NCI-H187 treated with DMSO at 0.1 percent for 48 hours (cell line): ENCODE measurements at places on chromosomes 16 and 17.

- no peak for DNase-seq
Measured at GRCh38 chr17:29215717-29216116, 30.9 kb upstream of the CRYBA1 start.

DNA sequence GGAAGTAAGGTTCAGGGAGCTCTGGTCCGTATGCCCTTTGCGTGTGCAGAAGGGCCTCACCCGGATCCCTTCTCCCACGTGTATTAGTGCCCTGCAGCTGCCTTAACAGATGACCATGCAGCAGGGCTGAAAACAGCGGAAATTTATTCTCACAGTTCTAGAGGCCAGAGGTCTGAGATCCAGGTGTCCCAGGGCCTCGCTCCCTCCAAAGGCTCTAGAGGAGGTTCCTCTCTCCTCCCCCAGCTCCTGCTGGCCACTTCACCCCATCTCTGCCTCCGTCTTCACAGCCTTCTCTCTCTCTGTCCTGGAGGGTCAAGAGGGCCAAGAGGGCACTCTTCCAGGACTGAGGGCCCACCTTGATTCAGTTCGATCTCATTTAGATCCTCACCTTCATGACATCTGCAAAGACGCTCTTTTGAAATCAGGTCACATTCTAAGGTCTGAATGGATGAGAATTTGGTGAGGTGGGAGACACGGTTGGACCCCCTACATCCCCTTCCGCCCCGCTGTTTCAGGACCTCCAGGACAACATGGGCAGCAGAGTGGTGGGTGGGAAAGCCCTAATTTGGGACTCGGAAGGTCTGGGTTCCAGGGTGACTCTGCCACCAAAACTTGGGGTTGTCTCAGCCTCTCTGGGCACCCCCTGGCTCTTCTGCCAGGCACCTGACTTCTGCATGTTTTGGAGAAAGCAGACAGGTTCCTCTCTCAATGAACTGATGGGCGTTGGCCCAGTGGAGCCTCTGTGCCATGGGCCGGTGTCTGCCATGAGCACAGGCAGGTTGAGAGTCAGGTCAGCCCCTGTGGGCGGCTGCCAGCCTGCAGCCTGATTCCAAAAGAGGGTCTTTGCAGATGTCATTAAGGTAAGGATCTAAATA lies 361.2 kb downstream of the SEC14L1 start:
- DNase-seq: no peak

DNA sequence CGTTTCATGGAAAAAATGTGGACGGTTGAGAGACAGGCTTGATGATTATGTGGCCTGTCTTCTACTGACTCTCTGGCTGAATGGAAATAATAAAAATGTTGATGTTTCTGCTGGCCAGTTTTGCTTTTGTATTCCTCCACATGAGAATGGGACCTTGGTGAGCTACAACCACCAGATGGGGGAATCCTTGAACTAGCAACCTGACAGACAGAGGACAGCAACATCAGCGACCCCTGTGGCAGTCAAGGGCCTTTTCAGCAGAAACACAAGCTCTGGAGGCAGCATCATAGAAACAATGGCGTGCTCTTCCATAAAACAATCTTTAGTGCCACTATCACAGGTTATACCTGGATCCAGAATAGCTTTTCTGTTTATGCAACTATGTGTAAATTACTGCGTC lies 84.0 kb upstream of the ATP2A3 start:
- DNase-seq: no peak

GRCh38 chr17:9360677-9361081 lies 214.9 kb downstream of the STX8 start:
- no peak for DNase-seq

DNA sequence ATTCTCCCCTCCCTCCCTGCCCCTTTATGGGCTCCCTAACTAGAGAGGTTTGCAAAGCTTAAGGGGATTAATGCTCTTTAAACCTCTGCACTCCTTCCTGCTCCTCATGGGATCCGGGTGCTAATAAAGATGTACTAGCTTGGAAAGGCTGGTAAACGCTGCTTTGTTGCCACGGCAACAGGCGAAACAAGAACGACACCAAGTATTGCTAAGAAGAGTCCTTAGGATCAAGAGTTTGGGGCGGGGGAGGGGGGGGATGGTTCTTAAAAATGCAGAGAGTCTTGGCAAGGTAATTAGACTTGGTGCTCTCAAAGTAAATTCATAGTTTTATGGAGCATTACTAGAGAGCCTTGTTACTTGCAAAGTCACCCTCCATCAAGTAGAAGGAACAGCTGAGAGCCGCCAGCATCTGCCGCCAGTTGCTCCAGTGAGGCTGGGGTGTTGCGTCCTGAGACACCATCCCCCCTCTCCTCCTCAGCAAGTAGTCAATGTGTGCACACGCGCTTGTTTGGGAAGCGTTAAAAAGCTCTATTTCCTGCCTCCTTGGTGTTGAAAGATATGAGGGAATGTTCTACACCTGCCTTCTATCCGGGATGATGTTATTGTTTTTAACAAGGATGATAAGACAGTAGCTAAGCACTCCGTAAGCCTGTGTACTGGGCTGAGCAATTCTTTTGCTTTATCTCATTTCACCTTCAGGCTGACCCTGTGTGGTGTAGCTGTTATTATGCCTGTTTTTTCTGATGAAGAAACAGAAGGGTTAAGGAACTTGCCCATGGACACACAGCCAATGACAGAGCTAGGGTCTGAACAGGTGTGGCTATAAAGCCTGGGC lies 190.9 kb downstream of the CCDC182 start:
- DNase-seq: no peak

- no peak for DNase-seq
Measured at GRCh38 chr16:58196898-58197313, 1.0 kb downstream of the CSNK2A2 start.

DNA sequence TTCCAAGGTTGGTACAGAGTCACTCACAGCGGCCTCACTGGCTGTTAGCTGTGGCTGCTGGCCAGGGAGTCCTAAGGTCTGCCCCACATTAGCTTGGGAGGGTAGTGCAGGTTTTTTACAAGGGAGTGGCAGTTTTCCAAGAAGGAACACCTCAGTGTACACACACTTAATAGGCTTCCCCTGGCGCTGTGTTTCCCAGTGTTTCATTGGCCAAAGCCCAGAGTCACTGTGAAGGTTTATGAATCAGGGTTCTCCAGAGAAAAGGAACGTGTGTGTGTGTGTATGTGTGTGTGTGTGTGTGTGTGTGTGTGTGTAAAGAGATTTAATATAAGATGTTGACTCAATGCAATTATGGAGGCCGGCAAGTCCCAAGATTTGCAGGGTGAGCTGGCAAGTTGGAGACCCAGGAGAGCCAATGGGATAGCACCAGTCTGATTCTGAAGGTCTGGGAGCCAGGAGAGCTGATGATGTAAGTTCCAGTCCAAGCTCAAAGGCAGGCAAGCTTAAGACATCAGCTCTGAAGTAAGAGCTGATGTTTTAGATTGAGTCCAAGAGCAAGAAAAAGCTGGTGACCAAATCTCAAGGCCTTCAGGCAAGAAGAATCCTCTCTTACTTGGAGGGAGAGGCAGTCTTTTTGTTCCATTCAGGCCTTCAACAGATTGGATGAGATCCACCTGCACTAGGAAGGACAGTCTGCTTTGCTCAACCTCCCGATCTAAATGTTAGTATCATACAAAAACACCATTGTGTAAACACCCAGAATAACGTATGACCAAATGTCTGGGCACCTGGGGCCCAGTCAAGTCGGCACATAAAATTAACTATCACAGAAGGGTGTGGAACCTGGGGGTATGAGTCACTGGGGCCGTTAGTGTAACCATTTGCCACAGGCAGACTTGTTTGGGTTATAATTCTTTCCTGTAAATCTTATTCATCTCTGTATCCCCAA lies 206.8 kb downstream of the PRKCA start:
- DNase-seq: no peak

DNA sequence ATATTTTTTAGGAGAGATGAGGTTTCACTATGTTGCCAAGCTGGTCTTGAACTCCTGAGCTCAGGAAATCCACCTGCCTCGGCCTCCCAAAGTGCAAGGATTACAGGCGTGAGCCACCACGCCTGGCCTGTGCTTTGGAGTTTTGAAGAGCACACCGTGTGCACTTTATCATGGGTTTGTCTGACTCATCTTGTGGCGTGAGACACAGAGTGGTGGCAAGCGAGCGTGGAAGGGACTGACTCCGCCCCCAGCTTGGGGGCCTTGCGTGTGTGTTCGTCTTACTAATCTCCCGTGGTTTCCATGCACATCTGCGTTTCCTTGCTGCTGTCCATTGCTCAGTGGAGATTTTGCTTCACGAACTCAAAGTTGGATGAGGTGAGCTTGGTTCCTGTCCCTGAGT lies 22.9 kb downstream of the CRAMP1 start:
- no peak for DNase-seq

DNA sequence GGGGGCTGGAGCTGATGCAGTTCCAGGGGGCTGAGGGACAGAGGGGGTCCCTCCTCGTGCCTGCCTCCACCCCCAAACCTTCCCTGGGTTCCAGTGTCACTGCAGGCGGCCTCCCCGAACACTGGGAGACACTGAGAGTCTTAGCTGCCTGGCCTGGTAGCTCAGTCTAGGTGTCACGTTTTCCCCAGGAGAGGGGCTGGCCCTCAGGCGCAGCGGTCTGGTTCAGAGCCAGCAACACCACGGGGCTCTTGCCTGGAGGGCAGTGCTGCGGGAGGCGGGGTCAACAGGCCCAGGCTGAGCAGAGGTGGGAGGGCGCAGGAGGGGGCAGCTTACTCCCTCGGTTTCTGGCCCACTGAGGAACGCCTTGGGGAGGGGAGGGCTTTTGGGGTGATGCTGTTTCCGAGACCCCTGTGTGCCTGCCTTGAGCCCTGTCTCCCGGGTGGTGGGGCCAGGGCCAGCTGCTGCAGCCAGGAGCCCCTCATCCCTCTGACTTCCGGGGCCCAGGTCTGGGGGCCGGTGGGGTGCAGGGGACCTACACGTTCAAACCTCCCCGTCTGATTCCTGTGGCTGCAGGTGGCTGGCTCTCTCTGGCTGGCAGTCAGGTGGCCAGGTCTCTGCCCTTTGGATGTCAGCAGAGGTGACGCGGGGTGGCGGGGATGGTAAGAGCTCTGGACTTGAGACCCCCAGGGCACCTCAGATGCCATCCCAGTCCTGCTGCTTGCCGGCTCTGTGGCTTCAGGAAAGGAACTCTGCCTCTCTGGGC lies 89.3 kb upstream of the GSE1 start:
- DNase-seq: no peak

DNA sequence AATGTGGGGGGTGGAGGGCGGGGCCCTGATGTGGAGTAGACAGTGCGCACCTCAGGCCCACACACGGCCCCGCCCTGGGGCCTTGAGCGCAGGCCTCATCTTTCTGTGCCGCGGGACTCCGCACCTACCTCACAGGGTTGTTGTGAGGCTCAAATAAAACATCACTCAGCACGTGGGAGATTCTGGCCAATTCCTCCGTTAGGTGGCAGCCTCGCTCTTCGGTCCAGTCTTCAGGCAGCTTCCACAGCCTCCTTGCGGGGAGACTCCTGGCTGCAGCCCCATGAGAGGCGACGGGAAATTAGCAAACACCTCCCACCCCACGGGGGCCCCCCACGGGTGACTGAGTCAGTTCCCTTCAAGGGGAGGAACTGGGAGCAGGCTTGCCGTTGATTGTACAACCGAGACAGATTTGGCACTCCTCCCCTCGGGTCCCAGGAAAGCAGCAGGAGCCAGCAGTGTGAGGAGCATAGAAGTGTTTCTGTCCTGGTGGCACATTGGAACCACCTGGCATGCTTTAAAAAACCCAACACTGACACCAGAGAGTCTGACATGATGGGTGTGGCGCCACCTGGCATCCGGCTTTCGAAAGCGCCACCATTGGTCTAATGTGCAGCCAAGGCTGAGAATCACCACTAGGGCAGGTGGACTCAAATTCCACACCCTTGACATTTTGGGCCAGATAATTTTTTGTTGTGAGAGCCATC lies 7.6 kb downstream of the MRM1 start:
- peak; percentile 31 for DNase-seq

DNA sequence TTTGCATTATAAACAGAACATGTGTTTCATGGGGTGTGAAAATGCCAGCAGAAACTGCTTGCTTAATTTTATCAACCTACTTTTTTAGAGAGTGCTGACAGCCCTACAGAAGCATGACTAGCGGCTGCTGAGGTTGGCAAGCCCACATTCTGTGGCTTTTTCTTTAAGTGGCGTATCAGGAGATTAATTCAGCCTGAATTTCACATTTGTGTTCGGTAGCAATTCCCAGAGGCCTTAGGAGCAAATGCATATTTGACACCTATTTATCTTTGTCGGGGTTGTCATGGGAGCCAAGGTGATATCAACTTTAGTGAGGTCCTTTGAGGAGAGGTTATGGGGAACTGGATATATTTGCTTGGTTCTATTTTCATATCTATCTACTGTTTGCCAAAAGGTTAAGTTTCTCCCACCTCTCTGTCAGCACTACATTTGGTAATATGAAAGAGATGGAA lies 140.9 kb downstream of the KCNJ2 start:
- DNase-seq: no peak

- DNase-seq: no peak
Measured at GRCh38 chr17:20105539-20106280, 96.6 kb downstream of the SPECC1 start.

GRCh38 chr17:55680686-55681341 lies 41.9 kb downstream of the TMEM100 start:
- no peak for DNase-seq

DNA sequence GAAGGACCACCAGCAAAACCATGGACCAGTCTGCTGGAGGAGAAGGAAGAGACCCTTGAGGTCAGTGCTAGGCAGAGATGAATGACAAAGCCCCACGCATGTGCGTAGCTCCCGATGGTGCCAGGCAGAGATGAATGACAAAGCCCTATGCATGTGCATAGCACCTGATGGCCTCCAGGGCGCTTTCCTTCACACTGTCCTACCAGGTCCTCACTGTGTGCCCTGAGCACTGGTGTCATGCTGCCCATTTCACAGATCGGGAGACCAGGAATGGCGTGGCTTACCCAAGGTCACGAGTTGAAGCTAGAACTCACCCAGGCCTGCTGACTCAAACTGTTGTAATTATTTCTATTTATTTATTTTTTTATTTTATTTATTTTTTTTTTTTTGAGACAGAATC lies 149.6 kb downstream of the KATNIP start:
- no peak for DNase-seq
